ENCODE measurements at places on chromosomes 5 and 9.

- DNase-seq: no peak
These were observed 8.5 kb downstream of the NRARP start for GRCh38 chr9:137293482-137294090.

DNA sequence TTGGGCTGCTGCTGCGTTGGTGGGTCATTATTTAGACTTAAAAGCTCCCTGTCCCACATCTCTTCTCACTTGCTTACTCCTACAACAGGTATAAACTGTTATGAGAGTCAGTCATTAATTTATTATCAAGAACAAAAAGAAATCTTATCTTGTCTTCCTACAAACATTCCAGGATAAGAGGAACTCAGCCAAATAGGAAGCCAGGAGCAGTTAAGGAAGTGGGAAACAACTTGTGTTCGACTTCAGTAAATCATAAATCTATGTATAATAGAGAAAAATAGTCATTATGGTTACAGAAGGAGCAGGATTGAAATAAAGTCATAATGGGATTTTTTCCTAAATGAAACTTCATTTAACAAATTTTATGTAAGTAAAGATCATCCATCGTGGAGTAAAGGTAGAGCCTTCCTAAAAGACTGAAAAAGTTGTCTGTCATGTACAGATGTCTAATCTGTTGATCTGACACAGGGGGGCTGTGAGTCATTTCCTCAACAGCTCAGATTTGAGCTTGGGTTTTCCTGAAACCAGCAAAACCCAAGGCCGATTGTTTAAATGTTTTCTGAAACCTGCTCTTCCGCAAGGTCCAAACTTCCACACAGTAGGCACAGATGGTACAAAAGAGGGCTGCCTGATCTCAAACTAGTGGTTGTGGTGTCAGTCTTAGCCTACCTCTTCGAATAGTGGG is 25.3 kb upstream of the LRRTM2 start:
- peak; percentile 42 for DNase-seq

DNA sequence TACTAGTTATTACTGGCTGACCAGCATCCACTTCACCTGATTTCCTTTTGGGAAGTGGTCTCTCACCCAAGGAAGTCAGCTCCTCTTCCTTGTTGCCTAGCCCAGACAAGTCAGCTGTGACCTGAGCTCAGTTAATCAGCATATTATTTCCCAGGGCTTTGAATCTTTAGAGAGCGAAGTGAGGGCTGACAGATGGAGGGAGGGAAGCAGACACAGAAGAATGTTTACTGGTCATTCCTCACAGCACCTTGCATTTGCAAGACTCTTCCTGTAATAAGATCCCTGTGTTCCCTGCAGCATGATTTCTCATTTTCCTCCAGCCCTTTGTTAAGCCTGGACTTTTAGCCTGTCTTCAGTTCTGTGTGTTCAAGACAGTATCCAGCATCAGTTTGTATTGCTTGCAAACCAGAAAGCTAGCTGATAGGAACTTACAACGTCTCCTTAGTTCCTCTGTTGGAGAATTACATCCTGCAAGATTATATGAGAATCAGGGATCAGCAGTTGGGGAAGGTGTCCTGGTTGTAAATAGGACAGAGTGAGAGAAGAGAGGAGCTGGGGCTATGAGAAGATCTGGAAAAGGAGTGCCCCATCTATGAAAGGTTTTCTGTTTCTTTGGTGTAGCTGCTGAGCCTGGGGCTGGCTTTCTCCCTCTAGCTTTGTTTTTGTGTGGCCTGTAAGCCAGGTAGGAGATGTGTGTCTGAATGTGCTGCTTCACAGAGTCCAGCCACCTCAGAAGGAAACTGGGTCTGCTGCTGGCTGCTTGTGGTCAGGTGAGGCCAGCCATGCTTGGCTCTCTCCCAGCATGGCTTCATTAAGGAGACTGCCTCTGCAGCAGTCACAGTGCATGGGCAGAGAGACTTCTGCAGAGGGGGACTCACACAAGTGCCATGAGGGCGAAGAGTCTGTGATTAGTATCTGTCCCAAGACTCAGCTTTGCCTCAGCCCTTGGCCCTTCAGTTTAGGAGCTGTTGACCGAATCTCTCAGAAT is 50.3 kb downstream of the MAN2A1 start:
- peak; percentile 3 for DNase-seq

GRCh38 chr9:95721061-95721531 is 154.4 kb upstream of the ERCC6L2 start:
- no peak for DNase-seq

DNA sequence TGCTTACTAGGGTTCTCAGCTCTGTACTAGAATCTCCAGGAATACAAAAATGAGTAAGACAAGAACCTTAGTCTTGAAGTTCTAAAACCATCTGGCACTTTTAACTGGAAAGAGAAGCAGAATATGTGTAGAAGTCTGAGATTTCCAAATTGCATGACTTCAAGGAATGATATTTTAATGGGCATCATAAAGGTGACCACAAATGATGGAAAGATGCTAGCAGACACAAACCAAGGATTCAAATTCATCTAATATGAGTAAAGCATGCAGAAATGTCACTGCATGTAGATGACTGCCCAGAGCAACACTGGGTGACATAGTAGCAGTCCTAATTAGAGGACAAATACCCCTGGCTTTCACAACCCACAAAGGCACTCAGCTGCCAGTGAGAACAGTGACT is 117.2 kb downstream of the RPS23 start:
- no peak for DNase-seq

- DNase-seq: no peak
These were observed 93.8 kb downstream of the HSPA4 start for GRCh38 chr5:133145436-133146170.

GRCh38 chr9:114722081-114722621 is 40.2 kb upstream of the TEX48 start:
- no peak for DNase-seq

GRCh38 chr5:79697222-79698170 is 7.9 kb downstream of the CMYA5 start:
- DNase-seq: no peak

DNA sequence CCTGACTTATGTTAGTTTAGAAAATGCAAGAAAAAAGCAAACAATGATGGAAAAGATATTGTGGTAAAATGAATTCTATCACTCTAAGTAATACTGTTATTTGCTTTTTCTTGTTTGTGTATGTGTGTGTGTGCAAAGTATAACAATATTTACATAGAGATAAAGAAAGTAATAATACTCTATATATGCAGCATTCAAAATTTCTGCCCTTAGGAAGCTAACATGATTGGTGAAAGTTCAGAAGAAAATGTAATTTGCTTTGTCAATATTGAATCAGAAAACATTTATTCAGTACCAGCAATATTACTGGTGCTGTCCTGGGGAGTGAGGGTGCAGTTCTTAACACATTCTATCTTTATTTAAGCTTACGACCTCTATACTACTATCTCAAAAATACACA is 12.9 kb upstream of the PRDM9 start:
- DNase-seq: no peak

- DNase-seq: peak; percentile 27
These were observed 31.8 kb downstream of the MAP1B start for GRCh38 chr5:72138943-72139521.

- DNase-seq: no peak
These were observed at the start of gene CCL21 for GRCh38 chr9:34710023-34710422. TSS of gene CCL21 (minus strand) at chr9:34710136. CDS start at chr9:34710066, 70 bp downstream.

DNA sequence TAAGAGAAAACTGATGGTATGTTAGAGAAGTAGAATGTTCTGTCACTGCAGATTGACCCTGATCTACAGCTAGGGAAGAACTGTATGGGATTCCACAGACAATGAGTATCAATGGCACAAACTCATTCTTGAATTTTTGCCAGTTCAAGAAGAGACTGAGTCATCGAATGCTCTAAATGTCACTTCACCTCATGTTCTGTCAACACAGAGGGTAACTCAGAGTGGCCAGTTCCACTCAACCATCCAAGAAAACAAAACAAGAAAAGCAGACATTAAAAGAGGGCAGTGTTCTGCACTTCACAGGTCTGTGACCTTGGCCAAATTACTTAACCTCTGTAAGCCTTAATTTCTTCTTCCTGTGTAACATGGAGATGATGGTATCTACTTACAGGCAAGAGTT is 132.2 kb upstream of the HMHB1 start:
- no peak for DNase-seq

DNA sequence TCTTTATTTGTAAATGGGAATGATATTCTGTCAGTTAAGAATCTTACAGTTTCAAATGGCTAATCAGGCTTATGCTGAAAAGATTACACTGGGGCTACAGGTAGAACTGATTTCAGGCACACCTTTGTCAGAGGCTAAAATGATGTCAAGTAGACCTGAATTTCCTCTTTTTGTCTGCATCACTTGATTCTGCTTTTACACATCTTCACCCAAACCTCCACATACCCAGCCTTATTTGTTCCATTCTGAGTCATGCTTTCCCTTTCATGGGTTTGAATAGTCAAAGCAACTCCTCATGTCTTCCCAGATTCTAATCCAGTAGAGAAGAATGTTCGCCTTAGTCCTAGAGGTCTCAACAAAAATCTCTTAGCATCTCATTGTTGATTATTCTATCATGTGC is 156.4 kb downstream of the CWC27 start:
- DNase-seq: no peak

GRCh38 chr5:147857302-147858129 is 21.0 kb upstream of the SCGB3A2 start:
- peak; percentile 77 for DNase-seq

GRCh38 chr9:121074370-121075250 is at the start of gene CNTRL:
TSS of gene CNTRL (plus strand) at chr9:121074955. CDS start at chr9:121088327, 13,372 bp downstream.
- DNase-seq: peak; percentile 98

- no peak for DNase-seq
These were observed 424.6 kb upstream of the WWC1 start for GRCh38 chr5:167866797-167867196.

- DNase-seq: peak; percentile 15
These were observed 273.2 kb upstream of the PANK3 start for GRCh38 chr5:168852329-168852728.

DNA sequence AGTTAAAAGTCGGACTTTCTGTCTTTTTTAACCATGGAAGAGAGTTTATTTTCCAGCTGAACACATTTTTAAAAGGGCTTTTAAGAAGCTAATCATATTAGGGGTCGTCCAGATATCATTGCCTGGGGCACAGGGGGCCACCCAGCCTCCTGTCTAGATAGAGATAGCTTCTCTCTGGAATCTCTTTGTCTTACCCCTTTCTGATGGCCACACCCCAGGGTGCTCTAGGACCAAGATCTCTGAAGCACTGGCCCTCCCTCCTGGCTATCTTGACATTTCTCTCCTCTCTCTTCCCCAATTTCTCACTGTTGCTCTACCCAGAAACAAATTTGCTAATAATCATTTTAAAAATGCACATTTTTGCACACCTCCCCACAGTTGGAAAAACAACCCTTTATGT is 204.4 kb downstream of the NXNL2 start:
- no peak for DNase-seq

Data from activated CD8-positive, alpha-beta T cell treated with anti-CD3 and anti-CD28 coated beads for 36 hours (primary cell).